ENCODE measurements at places on chromosomes 7 and 10.

- peak overlapping the region; percentile 83 for H3K4me3 ChIP-seq
- H3K27ac ChIP-seq, result peak overlapping the region; percentile 79
- no peak for DNase-seq
- H3K36me3 ChIP-seq, result peaks cover 21% of the 10 kb centered on the region
- peaks cover 64% of the 10 kb centered on the region for H3K4me1 ChIP-seq
Observed at GRCh38 chr7:106864298-106865081, 592 bp upstream of the PIK3CG start.

GRCh38 chr7:67426654-67427053 is 430.0 kb downstream of the TYW1 start:
- H3K36me3 ChIP-seq, result no peaks in the 10 kb centered on the region
- no peak overlapping the region for H3K4me3 ChIP-seq
- H3K4me1 ChIP-seq, result no peaks in the 10 kb centered on the region

DNA sequence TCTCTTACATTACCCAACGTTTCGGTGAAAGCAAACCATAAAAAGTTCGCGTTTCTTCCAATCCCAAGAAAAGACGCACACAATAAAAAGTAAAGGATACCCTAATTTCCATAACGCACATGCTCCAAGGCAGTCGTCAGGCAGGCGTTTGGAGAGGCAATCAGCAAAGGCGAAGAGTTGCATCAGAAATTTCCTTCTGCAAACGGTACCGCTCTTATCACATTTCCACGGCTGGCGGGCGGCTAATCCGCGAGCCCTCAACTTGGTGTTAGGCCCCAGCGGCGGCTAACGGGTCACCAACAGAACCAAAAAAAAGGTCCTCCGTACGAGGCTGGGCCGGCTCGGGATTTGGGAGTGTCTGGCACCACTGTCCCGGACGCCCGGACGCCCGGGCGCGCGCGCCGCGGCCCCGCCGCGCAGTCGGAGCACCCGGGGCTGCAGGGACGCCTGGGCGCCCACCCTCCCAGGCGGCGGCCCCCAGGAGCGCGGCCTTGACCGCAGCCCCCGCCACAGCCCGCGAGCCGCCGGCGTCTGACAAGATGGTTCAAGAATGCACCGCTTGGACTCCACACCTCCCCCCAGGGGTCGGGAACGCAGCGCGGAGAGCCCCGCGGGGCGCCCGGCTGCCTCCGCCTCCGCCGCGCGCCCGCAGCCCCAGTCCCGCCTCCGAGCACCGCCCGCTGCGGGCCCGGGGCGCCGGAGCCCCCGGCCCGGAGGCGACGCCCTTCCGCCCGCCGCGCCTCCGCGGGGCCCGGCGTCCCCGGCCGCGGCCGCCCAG is 9.8 kb upstream of the GRB10 start:
- DNase-seq, result peak; percentile 21
- H3K27ac ChIP-seq, result no peak overlapping the region
- peak overlapping the region; percentile 81 for H3K4me3 ChIP-seq
- peaks cover 31% of the 10 kb centered on the region for H3K27me3 ChIP-seq
- H3K36me3 ChIP-seq, result no peaks in the 10 kb centered on the region
- peaks cover 7% of the 10 kb centered on the region for H3K4me1 ChIP-seq

DNA sequence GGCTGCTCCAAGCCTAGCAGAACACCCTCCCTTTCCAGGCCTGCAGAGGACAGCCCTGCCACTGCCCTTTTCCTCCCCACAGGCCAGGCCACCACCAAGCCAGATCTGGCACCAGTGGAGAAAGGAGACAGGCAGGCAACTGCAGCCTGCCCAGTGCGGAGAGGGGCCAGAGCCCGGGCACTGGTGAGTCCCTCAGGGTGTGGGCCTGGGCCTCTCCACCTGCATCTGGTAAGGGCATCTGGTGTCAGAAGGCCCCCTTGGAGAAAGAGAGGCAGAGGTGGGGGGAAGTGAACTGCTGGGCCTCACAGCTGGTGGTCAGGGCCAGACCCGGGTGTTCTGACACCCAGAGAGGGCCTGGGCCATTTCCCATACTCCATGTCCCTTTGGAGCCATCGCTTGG is 27.9 kb downstream of the ZNF783 start:
- H3K4me3 ChIP-seq, result no peak overlapping the region
- peaks cover 25% of the 10 kb centered on the region for H3K4me1 ChIP-seq
- peaks cover 2% of the 10 kb centered on the region for H3K36me3 ChIP-seq
- no peak overlapping the region for H3K27ac ChIP-seq
- H3K27me3 ChIP-seq, result no peaks in the 10 kb centered on the region

- H3K36me3 ChIP-seq, result peaks cover 2% of the 10 kb centered on the region
- DNase-seq, result no peak
- no peak overlapping the region for H3K4me3 ChIP-seq
- H3K27me3 ChIP-seq, result no peaks in the 10 kb centered on the region
Observed at GRCh38 chr7:94848531-94848930, 58.9 kb upstream of the PPP1R9A start.
